ENCODE measurements at places on chromosomes 4 and X.

- no peak for DNase-seq
Observed at GRCh38 chr4:179447308-179447707, 2005.1 kb upstream of the AGA start.

DNA sequence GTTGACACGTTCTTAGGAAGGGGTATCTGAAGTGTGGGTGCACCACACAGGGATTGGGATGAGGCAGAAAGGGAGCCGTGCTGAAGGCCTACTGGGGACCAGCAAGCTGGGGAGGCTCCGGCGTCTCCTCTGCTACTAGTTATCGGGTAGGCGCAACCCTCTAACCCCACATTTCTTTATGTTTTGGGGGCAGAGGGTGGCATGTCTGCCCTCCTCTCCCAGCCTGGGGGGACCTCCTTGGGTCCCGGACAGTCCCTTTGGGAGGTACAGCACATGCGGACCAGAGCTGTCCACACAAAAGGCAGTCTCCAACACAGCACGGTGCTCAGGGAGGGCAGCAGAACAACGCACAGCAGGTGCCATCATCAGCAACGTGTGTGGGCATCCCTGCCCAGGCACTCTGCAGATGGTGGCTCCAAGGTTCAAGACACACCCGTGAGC lies 33.2 kb downstream of the WDR1 start:
- DNase-seq = no peak

DNA sequence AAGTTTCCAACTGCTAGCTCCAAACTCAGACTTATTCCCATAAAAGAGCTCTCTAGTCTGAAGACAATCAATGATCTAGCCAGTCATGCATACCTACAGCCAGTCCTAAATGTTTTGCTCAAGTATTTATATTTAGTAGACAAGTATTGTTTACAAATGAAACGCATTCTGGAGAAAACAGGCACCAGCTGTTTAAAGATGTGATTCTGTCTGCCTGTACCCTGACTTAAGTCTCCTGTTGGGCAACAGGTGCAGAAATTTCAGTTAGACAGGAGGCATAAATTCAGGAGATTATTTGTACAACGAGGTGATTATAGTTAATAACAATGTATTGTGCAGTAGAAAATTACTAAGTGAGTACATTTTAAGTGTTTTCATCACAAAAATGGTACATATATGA lies 28.9 kb downstream of the LNX1 start:
- no peak for DNase-seq

DNA sequence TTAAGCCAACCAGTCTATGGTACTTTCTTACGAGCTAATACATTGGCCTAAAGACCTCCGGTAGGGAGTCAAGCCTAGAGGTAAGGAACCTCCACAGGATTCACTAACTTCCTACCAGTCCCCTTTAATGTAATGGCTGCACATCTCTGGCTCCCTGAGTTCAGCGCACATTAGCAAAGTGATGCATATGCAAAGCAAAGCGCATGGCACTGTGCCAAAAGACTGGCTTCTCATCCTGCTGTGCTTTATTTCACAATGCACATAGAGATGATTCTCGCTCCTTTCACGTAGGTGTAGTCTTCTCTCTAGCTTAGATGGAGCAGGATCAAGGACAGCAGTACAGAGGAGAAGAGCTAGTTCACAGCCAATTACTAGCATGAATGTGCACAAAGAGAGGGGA lies 14.6 kb upstream of the CLTRN start:
- DNase-seq = no peak

GRCh38 chrX:45164021-45164621 lies 36.6 kb downstream of the DIPK2B start:
- no peak for DNase-seq

- no peak for DNase-seq
Observed at GRCh38 chrX:54181202-54181953, 1.7 kb downstream of the FAM120C start.

- DNase-seq = no peak
Observed at GRCh38 chrX:37509349-37509748, 62.1 kb upstream of the LANCL3 start.

- DNase-seq = no peak
Observed at GRCh38 chr4:183492791-183493222, 12.1 kb upstream of the ING2 start.

- peak; percentile 48 for DNase-seq
Observed at GRCh38 chrX:19682712-19683331, 167.5 kb upstream of the MAP3K15 start.

DNA sequence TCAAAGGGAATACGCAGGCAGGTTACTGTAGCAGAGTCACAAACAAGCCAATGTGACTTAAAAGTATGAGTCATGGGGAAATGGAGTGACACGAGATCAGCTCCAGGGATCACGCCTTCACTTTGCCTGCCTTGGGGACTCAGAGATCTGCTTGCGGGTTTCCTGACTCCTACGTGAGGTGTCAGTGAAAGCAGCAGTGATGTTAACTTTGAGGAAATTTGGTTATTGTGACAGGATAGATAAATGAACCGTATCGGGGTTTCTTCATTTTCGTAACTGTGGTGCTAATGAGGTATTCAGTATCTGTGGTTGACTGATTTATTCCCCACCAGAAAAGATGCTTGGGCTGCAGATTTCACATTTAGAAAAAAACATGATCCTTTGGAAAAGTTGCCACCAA lies 383.3 kb upstream of the ZFP42 start:
- no peak for DNase-seq

DNA sequence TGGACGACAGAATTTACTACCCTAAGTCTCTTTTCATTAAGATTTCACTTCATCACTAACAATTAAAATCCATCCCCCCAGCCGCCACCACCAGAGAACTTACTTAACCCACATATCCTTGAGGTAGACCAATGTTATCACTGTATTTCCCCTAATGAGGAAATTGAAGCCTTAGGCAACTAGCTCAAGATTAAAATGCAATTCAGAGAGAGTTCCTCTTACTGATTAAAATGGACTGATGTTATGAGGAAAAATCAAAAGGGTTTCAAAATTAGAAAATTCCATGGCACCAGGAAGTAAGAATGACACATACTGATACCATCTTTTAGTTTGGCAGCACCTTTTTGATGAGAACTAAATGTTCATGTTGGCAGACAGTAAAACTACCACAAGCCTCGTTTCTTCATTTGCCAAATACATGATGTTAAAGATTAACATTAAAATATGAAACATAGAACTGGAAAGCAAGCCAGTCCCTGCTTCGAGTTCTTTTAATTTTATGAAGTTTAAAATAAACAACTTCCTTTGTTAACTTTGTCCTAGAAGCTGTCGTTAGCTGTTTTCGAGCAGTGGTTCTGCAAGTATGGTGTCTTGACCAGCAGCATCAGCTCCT lies 69.3 kb upstream of the CCDC160 start:
- no peak for DNase-seq

DNA sequence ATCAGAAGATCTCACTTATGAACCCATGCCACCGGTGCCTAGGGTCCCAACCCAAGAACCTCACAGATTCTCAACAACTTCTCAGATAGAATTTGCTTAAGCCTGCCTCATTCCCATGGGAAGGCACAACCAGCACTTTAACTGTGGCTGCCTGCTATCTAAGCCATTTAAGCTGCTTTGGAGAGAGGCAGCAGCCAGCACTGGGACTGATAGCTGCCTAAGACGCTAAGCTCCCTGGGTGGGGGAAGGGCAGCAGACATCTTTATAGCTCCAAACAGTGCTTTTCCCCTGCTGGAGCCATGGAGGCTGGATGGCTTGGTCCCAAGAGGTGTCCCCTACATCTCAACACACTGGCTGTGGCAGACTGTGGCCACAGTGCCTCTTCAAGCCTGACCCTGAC lies 1268.6 kb downstream of the FAM133A start:
- DNase-seq = no peak

DNA sequence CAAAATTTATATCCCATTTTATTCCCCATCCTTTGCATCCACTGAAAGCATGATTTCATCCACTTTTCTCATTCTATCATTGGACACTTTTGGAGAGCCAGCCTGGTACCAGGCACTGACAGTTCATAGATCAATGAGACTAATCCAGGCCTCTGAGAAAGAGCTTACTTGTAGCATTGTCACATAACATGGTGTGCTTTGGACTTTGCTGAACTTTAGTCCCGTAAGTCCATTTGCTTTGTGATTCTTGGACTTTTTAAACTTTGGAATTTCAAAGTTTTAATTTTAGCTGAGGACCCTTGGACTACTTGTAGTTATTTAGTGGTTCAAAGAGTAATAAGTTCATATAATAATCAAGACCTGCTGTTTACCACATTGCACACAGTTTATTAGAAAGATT lies 11.5 kb downstream of the LIAS start:
- DNase-seq = no peak

GRCh38 chr4:99447079-99447478 lies 11.9 kb upstream of the ADH7 start:
- DNase-seq = no peak

- no peak for DNase-seq
Observed at GRCh38 chr4:60241866-60242265, 958.3 kb upstream of the ADGRL3 start.

GRCh38 chr4:3112609-3113469 lies 38.4 kb downstream of the HTT start:
- DNase-seq = no peak

DNA sequence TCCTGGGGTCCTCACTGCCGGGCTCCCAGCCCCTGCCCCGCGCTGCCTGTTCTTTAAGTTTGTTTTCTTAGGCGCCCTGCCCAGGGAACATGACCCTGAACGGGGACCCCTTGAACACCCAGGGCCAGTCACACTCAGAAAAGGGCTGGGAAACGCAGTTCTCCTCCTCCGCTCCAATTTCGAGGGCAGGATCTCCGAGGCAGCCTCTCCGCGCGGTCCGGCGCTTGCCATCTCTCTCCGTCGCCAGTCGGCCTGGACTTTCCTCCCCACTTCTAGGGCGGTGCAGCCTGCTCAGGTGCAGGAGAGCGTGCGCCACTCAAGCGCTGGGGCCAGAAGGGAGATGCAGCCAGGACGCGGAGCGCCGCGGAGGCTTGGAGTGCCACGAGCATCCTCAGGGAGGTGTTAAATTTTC lies 9.9 kb downstream of the PRDM8 start:
- no peak for DNase-seq

GRCh38 chr4:38846015-38846414 lies 10.6 kb downstream of the TLR6 start:
- no peak for DNase-seq

DNA sequence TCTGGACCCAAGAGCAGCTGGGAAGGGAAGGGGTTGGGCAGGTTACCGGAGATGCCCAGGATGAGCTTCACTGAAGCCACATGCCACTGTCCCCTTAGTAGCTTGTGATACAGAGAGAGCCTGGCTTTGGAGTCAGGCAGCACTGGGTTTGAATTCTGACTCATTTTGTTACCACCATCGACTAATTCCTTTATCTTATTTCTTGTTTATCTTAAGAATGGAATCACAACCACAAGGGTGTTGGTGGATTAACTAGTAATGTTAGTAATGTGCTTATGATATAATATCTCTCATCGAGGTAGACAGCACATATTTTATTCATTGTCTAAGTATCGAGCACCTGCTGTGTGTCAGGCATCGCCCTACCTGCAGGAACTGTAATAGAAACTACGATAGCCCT lies 17.7 kb upstream of the STX18 start:
- no peak for DNase-seq

- DNase-seq = no peak
Observed at GRCh38 chr4:142104041-142104440, 467.7 kb downstream of the IL15 start.

GRCh38 chrX:12910423-12911121 lies 4.2 kb downstream of the TLR8 start:
- no peak for DNase-seq

- DNase-seq = no peak
Observed at GRCh38 chr4:17490575-17491059, 21.3 kb downstream of the QDPR start.

- no peak for DNase-seq
Observed at GRCh38 chrX:11585174-11585573, 80.5 kb downstream of the ARHGAP6 start.

- no peak for DNase-seq
Observed at GRCh38 chrX:38595801-38596200, 34.5 kb downstream of the TSPAN7 start.

DNA sequence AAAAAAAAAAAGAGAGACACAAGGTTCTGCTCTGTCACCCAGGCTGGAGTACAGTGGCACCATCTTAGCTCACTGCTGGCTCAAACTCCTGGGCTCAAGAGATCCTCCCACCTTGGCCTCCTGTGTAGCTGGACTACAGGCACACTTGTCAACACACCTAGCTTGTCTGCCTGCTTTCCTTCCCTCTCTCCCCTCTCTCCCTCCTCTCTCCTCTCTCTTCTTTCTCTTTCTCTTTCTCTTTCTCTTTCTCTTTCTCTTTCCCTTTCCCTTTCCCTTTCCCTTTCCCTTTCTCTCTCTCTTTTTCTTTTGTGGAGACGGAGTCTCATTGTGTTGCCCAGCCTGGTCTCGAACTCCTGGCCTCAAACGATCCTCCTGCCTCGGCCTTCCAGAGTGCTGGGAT lies 132.1 kb downstream of the DIPK2B start:
- no peak for DNase-seq

GRCh38 chr4:8201321-8201781 lies 2.3 kb downstream of the SH3TC1 start:
- peak; percentile 44 for DNase-seq

DNA sequence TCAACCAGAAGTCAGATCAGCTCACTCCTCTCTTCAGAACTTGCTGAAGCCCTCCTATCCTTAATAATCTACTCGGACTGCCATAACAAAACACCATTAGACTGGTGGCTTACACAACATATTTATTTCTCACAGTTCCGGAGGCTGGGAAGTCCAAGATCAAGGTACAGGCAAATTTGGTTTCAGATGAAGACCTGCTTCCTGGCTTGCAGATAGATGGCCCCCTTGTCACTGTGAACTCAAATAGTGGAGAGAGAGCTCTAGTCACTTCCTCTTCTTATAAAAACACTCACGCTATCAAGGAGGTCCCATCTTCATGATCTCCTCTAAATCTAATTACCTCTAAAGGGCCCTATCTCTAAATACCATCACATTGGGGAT lies 125.1 kb downstream of the CAMK2D start:
- DNase-seq = no peak

- DNase-seq = no peak
Observed at GRCh38 chr4:174717828-174718227, 111.2 kb downstream of the GLRA3 start.

DNA sequence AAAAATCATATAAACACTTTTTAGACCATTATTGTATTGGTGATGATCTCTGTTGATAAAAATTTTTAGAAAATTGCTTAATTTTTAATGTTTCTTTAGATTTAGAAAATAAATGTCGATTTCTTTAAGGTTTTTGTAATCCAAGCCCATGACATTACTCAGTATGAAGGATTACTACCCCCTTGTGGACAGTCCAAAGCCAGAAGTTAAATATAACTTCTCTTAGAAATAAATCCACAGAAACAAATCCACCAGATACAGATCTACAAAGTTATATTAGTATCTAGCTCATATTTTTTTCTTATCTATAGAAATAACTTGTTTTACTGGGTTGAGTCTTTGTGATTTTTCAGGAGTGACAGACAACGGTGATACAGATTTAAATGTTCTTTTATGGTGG lies 18.9 kb downstream of the TIFA start:
- no peak for DNase-seq

Measured in stimulated activated CD4-positive, alpha-beta T cell treated with anti-CD3 and anti-CD28 coated beads, Interleukin-1b, Interleukin-23, amount 100 ng/mL, for 4 hours (primary cell).